ENCODE measurements at places on chromosomes 4 and X.

DNA sequence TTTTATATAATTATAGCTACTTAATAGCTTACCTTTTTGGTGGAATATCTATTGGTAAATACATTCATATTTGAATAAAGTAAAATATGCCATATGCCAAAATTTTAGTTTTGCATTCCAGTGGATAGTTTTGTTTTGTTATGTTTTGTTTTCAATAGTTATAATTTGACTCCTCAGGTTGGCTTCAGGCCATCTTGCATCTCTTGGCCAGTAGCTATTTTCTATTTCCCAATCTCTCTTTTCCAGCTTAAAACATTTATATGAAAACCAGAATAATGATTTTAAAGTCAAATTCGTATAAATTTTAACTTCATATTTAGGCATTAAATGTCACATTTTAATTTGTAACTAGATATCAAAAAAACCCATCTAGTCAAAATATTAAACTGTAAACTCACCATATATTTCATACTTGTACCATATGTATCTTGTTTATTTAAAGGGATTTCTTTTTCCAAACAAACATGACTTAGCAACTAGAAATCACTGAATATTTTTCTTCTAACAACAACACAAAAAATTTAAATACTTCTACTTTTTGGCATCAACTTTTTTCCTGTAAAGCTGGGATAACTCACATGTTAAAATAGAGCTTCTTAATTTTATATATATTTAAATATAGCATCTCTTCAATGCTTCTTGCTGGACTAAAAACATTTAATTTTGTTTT is 1209.6 kb downstream of the PCDH7 start:
- DNase-seq, result no peak

DNA sequence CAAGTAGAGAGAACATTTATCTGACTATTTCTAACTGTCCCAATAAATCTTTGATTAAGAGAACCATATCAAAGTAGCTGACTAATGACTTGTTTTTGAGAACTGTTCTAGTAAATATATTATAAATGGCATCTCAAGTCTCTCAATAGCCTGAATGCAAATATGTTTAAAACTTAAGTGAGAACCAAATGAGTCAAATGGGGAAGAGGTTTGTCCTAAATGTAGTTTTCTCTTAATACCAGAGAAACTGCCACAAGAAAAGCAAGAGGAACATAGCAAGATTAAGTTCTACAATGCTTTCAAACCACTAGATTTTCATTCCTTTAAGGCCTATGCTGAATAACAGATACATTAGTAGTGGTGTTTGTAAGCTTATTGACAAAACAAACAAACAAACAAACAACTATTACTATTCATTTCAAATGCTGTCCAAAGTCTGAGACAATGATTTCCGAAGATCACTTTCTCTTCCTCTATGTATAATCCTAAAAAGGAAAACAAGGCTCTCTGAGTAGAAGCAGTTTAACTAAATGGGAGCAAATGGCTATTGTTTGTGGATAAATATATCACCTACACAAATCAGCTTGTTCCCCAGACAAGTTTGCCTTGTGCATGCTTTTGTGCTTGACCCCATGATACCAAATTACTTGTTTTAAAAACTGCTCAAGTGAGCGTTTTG is 408.4 kb upstream of the EMCN start:
- no peak for DNase-seq

GRCh38 chr4:166957451-166957850 is 276.8 kb downstream of the SPOCK3 start:
- DNase-seq, result no peak

- peak; percentile 91 for DNase-seq
Observed at GRCh38 chr4:78938868-78939666, at the start of gene PAQR3. Gene PAQR3 (minus strand): TSS chr4:78939438. CDS start chr4:78939224, 214 bp downstream.

DNA sequence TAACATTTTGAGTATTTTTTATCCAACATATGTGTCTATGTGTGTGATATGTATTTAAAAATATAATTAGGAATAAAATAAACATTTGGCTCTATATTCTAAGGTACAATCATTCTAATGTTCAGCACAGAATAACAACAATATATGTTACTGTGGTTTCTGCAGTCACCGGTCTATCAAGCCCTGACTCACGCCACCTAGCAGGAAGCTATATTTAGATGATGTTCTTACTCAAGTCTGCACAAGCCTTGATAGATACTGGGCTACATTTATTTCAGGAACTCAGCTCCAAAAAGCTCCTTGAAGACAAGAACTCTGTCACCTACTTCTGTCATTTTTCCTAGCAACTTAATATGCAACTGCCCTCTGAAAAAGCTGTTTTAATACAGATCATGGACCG is 152.0 kb upstream of the FTHL17 start:
- DNase-seq, result no peak

GRCh38 chr4:26217961-26218676 is 102.7 kb upstream of the RBPJ start:
- no peak for DNase-seq

DNA sequence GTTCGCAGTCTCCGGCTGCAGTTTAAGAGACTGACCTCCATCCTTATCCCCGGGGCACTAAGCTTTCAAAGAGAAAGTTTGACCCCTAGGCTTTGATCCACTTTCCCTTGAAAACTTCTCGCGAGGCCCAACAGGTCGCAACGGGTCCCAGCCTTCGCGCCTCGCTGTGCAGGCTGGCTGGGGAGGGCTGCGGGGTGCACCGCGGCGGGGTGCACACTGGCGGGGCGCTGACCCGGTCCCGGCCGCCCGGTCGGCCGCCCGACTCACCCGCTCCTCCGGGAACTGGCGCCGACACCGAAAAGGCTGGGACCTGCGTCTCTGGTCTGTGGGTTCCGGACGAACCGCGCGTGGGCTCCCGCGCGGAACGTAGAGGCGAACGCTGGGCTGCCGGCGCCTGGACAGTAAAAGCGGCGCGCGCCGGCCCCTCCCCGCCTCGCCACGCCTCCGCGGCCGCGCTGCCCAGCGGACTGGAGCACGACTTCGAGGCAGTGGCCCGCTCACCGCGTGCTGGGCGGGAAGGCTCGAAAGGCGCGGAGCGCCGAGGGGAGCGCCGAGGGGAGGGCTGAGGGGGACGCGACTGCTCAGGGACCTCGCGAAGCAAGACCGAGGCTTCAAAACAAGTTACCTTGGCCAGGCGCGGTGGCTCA is at the start of gene TAF7L:
TAF7L (minus strand) TSS at position 378 of the 647 bp plus-strand sequence. CDS start 3,791 bp downstream, outside the sequence.
- no peak for DNase-seq

DNA sequence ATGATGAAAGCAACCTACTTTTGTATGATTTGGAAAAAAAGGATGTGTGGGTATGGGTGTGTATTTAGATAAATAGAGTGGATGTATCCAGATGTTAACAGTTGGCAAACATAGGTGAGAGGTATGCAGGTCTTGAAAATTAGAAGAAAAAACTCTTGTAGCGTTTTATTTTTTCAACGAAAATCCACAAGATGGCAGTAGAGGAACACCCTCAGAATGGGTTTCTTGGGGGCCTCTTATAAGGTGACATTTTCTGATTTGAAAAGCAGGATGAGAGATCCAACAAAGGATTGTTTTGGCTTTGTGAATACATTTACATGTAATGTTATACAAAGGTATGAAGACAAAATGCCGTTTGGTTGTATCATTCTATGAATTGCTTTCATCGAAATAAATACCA is 68.3 kb downstream of the FMR1NB start:
- DNase-seq, result no peak

- DNase-seq, result no peak
Observed at GRCh38 chr4:76905521-76905920, 7.6 kb upstream of the SOWAHB start.

GRCh38 chrX:68079961-68080360 is 353.3 kb downstream of the OPHN1 start:
- DNase-seq, result no peak

GRCh38 chr4:172207258-172207657 is 394.1 kb downstream of the GALNTL6 start:
- DNase-seq, result no peak

- DNase-seq, result no peak
Observed at GRCh38 chr4:31272331-31273061, 552.3 kb downstream of the PCDH7 start.

- no peak for DNase-seq
Observed at GRCh38 chr4:85650908-85651307, 176.0 kb downstream of the ARHGAP24 start.

DNA sequence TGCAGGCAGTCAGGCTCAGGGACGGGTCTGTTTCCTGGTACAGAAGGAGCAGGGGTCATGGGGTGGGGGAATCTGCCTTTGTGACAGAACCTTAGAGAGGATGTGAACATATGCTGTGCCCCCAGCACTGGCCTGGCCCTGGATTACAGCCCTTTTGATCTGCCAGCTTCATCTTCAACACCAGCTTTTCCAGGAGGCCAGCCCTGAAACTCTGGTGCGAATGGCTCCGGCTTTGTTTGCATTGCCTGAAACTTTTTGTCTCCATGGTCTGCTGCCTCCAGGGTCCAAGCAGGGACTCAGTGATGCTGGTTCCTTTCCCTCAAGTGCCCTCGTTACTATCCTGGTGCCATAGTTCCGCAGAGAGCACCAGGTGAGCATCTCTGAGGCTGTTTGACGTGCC is 2.1 kb downstream of the CNGA2 start:
- DNase-seq, result no peak

DNA sequence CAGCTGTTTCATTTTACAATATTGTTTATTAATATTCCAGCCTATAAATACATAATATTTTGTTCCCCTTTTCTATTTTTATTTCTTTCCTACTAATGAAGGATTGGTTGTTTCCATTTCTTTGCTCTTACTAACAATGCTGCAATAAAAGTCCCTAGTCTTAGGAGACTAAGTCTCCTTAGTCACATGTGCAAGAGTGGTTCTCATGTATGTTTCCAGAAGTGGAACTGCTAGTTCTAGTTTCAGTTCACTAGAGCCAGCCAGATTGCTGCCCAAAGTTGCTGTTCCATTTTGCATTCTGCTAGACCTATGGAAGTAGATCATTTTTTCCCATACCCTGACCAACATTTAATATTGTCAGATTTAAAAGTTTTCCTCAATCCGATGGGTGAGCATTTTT is 44.3 kb downstream of the CNGA1 start:
- DNase-seq, result no peak

- no peak for DNase-seq
Observed at GRCh38 chr4:7068883-7069282, 1.0 kb upstream of the GRPEL1 start.

DNA sequence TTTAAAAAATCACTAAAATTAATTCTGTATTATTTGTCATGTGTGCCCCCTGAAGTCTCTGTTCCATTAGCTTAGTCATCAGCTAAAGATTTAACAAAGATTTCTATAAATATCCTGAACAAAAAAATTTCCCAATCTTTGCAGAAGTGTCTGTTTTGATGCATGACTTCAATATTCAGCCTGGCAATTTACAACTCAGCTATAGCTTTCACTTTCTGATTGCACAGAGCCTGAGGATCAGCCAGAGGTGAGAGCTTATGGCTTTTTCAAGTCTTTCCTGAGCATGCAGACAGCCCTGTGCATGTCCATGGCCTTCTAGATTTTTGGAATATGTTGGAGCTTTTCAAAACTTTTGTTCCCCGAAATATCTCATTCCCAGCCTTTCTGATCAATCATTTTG is 420.1 kb downstream of the ZNF674 start:
- no peak for DNase-seq

- no peak for DNase-seq
Observed at GRCh38 chr4:30716158-30716557, 4.0 kb upstream of the PCDH7 start.

DNA sequence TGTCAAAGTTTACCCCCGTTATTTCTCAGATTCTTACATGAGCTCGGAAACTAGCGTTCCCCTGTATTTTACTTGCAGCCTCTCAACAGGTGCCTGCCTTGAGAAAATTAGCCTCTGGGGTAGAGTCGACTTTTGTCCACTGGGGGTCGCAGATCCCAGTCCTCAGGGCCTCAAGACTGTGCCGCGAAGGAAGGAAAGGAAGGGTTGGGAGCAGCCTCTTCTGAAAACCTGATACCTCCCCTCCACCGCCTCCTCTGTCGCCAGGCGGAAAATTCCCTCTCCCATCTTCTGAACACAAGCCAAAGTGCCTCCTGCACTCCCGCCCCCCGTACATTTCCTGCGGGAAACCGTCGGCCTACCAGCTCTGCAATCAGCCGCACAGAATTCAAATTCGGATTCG is 44.4 kb upstream of the TMSB15B start:
- peak; percentile 64 for DNase-seq

DNA sequence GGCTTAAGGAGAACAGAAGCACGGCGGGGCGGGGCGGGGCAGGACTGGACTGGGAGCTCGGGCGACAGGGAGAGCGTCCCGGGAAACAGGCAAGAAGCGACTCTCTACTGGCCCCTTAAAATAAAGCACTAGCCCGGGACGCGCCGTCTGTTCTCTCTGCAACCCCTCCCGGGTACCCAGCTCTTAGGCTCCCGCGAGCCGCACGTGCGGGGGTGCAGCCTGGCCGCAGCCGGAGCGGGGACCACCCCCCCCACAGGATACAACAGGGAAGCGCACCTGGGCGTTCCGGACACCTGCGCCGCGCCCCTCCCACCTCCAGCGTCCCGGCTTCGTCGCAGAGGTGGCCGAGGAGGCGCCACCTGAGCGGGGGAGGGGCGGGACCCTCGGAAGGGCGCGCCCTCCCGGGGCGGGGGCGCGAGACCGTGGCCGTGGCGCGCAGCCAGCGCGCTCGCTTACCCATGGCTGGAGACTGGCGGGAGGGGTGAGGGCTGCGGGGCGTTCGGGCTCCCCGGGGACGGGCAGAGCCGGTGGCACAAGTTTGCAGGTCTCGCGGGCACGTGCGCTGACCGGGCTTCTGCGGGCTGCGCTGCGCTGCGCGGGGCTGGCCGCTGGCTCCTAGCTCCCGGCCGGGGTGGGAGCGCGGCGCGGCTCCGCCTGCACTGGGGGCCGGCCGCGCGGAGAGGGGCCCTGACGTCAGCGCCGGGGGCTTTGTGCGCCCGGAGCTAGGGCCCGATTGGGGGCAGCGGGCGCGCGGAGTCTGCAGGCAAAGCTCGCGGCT is 91.5 kb downstream of the GEMIN8 start:
- peak; percentile 32 for DNase-seq
